ENCODE measurements at places on chromosomes 6 and 20.

DNA sequence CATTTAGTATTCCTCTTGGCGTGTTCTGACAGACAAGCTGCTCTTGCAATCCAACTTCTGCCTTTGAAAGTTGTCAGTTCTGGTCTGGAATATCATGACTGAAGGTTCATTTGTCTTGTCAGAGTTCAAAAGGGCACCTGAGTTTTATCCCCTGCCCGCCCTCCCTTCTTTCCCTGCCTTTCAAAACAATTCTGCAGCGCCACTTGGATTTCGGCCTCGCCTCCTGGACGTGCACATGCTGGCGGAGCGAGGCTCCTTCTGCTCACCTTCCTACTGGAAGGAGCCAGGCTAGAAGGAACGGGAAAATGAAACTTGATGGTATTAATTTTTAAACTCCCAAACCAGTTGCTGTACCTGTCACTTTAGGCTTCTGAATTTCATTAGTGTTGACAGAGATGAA lies 55.7 kb upstream of the HDGFL1 start:
- DNase-seq, result no peak

DNA sequence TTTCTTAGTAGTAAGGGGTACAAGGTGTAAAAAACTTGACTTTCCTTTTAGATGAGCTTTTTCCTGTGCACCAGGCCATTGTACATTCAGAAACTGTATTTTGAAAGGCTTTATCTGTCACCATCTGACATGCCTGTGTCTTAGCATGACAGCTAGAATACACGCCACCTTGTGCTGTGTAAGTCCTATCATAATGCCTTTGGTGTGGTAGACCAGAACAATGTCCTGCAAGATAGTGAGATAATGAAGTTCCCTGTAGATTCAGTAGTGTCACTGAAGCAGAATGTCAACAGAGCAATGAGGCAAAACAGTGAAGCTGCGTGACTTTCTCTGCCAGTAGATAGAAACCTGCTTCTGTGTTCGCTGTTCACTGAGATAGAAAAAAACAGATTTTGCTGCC lies 105.8 kb downstream of the JAG1 start:
- peak; percentile 6 for DNase-seq

DNA sequence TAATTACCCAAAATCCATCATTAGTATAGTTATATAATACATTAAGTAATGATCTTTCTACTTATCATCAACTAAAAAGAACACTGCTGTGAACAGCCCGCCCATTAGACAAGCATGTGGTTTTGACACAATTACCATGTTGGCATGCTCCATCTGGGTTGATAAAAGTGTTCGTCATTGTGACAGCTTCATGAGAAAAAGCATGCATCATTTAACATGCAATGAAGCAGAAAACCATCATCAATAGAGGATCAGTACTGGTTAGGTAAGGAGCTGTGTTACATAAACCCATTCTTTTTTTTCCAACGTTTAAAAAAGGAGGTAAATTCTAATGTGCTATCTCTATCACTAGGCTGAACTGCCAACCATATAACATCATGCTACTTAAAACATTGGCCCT lies 101.9 kb downstream of the EPB41L2 start:
- no peak for DNase-seq

DNA sequence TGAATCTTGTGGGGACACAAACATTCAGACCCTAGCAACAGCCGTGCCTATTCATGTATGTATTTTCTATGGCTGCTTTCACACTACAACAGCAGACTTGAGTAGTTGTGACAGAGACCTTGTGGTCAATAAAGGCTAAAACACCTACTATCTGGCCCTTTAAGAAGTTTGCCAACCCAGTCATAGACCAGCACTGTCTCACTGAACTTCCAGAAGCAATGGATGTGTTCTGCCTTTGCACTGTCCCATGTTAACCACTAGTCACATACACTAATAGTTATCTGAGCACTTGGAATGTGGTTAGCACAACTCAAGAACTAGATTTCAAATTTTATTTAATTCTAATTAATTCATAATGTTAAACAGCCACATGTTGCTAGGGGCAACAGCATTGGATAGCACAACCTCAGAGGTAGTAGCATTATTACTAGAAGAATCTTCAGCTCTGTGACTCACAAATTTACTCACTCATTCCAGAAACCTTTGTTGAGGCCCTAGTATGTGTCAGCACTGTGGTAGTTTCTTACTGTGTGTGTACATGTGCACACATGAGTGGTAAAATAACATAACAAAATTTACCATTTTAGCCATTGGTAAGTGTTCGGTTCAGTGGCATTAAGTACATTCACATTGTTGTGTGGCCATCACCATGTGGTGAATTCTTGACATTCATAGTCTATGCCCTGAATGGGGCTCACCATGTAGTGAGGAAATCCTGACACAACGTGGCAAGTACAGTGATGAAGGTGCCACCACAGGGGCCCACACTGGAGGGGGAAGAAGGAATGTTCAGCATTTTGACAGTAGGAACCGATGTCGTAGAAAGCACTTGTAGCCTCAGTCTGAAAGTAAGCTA lies 107.3 kb downstream of the CEP57L1 start:
- DNase-seq, result no peak

DNA sequence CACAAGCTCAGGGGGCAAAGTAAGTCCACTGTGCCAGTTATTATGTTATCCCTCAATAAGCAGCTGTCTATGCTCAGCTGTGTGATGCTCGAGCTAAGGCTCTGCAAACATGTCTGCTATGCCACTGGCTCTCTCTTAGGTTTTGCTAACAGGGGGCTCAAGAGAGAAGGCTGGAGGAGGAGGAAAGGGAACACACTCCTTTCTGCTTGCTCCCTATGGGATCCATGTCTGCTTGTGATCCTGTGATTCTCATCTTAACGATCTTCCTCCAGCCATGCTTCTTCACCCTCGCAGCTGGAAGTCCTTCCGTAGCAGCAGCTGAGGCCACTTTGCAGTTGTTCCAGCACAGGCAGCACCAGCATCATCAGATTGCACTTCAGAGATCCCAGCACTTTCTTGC lies 37.0 kb upstream of the IGF2R start:
- DNase-seq, result no peak

Data from CD4-positive, alpha-beta T cell treated with Interleukin-12 subunit alpha and Interleukin-12 subunit beta, for 1 hour (primary cell).